ENCODE measurements at places on chromosomes 12 and 14. TPM values are rescaled to one million over a fixed set of nuclear protein-coding genes. Genes with fewer than 3 reads are reported as not detected.

Gene DBX2
- total RNA-seq: not detected

DNA sequence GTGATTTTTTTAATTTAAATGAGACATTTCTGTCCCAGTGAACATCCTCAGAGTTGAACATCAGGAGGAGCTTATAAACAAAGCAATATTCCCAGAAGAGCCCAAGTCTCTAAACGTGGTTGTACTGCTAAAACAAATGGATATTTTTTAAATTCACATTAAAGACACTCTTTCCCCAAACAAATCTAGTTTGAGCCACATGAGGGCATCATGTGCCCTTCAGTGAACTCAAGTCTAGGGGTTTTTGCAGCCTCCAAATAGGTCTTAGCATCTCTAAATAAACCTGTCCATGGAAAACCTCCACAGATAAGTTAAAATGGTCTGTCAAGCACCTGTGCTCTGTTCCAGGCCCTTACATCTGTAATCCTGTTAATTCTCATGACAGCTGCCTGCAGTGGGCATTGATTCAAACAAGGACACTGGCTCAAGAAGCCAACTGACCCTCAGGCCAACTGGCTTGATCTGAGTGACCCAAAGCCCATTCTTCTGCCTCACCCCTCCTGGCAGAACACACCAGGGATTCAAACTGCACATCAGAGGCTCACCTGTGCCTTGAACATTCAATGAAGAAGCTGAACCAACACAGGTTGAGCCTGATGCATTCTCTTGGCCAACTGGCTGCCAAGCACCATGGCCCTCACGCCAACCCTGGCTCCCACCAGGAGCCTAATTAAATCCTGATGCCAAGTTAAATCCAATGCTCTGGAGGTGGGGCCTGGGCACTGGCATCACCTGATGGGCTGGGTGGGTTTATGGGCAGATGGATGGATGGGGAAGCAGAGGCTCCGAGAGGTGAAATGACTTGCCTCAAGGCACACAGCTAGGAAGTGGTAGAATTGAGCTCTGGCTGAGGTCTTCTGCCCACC lies 8.6 kb downstream of the ISCU start:
- no peak for DNase-seq

DNA sequence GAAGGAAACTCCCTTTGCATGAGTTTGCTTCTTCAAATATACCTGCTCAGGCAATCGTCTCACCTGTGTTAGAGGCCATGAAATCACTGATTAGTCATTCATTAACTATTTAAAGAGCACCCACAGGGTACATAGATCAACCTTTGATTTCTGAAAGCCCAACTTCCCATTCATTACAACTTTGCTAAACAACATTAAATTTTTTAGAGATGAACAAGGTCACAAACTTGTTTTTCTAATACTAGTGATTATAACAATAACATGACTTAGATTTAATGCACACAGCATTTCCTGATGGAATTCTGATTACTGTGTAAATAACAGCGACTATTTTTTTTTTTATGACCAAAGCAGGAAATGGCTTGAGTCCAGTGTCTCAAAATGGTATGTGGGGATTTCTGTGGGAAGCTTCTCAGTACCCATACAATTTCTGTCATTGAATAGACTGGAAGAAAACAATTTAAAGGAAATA lies 5.4 kb upstream of the ERO1A start:
- DNase-seq: peak; percentile 23

DNA sequence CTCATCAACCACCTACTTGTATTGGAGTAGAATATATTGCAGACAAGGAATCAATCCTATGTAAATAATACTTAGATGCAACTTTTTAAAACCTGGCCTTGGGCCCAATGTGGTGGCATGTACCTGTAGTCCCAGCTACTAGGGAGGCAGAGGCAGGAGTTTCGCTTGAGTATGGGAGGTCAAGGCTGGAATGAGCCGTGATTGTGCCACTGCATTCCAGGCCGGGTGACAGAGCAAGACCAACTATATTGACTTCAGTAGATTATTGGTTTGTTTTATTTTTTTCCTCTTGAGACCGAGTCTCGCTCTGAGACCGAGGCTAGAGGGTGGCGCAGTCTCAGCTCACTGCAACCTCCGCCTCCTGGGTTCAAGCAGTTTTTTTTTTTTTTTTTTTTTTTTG lies 3.6 kb downstream of the LARP4 start:
- no peak for DNase-seq

Data from Daoy (cell line).